NCI-H774 (cell line): ENCODE measurements at places on chromosomes 2 and 18.

DNA sequence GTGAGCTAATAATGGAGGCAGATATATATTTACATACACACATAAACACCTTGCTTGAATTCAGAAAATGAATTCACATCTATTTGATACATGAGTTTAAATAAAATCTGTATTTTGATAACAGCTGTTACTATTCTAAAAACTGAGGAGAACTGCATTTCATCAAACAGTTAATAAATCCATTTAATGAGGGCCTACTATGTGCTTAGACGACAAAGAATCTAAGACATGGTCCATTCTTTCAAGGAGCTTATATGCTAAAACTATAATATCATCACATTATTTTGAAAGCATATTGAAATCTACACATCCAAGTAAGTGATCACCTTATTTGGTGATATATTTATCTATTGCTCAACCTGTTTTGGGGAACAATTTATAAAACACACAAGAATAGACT is 90.8 kb upstream of the ZFP36L2 start:
- DNase-seq: no peak

DNA sequence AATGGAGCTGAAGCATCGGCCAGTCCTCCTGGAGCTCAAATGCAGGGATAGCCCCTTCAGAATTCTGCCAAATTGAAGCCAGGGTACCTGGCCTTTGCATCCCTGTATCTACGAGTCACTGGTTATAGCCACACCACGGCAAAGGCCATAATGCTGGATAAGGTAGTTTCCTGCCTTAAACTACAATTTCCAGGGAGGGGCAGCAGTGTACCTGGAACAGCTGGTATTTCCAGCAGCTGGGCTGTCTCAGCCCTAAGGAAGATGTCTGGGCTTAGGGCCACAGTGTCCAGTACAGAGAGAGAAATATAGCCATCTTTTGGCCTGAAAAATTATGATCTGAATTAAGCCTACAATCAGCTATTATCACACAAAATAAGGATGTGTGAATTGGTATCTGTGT is 180.3 kb downstream of the GCA start:
- no peak for DNase-seq

DNA sequence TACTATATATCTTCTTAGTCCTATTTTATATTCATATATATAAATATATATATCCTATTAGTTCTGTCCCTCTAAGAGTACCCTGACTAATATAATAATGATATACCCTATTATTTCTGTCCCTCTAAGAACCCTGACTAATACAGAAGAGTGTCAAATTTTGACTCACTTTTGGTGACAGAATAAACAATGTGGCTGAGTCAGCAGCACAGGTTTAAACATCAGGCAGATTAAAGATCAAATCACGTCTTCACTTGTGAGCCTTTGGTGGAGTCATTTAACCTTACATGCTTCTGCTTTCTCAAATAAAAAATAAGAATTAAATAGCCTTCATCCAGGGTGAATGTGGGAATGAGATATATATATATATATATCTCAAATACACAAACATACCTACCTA is 615.9 kb upstream of the GCFC2 start:
- no peak for DNase-seq

- DNase-seq: no peak
Observed at GRCh38 chr2:11610624-11611242, 59.3 kb downstream of the NTSR2 start.

DNA sequence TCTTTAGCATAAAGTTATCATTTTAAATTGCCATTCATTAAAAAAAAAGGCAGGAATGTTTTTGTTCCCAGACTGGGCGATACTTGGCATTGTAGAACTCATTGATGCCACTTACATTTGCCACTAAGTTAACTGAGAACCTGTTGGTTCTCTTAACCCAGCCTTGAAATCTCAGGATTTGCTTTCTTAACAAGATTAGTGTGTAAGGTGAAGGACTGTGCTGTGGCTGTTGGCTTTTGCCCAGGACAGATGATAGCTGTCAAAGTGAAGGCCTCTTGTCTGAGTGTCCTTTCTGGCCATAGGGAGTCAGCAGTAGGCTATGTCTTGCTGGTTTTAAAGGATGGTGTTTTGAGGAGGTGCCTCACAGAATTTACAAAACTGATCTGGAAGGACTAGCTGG is 2.6 kb downstream of the DPYSL5 start:
- DNase-seq: no peak

- no peak for DNase-seq
Observed at GRCh38 chr2:219385958-219386520, 1.7 kb downstream of the DNPEP start.

GRCh38 chr2:27351802-27352598 is 4.6 kb downstream of the GTF3C2 start:
- no peak for DNase-seq

DNA sequence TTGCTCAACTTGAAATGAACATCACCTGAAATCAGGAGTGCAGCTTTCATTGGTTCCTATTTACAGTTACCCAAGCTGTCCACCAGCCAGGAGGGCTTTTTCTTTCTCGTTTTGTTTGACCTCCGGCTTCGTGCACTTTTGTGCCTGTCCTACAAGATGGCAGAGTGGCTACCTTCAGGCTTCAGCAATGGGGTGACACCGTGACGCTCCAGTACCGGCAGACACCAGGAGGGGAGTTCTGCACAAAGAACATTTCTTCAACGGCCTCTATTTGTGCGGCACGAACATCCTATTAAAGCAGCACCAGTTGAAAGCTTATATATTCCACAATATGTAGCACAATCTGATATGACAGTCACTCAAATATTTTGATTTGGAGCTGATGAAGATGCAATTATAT is 18.3 kb downstream of the RNASEH1 start:
- DNase-seq: no peak

DNA sequence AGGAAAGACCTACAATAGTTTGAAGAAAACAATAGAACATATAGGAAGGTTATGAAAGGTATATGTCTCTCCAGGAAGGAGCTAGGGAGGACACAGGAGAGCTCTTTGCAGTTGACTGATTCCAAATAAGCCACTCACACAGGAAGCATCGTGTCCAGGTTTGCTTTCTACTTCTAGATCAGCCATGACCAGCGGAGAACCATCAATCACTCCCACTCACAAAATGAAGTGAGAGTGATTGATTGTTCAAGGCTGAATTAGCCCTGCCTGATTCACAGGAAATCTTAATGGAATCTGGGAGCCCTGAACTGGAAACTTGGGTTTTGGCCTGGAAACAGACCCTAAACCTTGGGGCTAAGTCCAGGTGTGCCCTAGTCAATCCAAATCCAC is 1292.2 kb upstream of the ZEB2 start:
- DNase-seq: no peak

DNA sequence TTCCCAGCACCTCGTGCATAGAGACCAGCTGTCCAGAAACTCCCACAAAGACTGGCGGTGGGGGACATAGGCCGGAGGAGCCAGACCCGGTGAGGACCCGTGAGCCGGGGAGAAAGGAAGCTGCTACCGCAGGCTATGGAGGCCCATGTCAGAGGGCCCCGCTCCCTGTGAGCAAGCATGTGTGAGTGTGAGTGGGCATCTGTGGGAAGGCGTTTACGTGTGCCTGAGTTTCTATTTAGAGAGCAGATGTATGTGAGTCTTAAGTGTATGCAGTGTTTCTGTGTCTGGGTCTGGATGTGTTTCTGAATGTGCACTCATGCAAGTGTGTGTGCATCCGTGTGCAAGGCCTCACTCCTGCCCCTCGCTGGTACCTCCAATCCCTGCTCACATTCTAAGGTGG is 187.8 kb upstream of the RAB6C start:
- DNase-seq: no peak

GRCh38 chr2:222307978-222308730 is 9.4 kb upstream of the PAX3 start:
- DNase-seq: no peak

- no peak for DNase-seq
Observed at GRCh38 chr2:71558300-71559051, 105.1 kb downstream of the DYSF start.

DNA sequence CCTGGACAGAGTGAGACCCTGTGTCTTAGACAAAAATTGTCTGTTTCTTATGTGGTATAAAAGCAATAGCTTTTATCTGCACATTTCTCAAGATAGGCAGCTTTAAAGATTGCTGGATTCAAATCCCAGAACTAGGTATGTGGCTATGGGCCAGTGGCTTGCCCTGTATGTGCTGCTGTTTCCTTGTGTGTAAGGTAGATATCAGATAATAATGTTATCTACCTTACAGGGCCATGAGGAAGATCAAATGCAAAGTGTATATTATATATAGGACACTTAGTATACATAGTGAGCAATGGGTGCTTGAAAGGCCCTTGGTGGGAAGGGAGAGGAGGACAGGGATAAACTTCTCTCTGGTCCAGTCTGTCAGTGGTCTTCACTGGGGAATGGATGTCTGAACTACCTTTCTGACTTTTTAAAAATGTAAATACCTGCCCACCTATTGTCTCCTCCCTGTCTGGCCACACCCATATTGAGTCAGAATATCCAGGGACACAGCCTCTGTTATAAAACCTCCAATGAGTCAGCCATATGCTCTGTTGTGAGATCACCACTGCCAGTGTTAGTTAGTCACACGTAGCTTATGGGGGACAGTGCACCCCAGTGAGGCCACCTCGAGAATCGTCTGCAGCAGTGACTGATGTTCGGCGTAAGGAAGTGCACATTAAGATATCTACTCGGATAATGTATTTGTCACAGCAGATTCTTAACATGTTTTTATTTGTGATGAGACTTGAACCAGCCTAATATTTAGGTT is 383.4 kb downstream of the PTPRM start:
- no peak for DNase-seq

- no peak for DNase-seq
Observed at GRCh38 chr2:69836316-69836715, 6.9 kb downstream of the GMCL1 start.
